D341Med (cell line): ENCODE measurements at places on chromosomes 5 and 9.
A peak's percentile ranks its signal among the peaks of the same experiment; 100 is the strongest.

DNA sequence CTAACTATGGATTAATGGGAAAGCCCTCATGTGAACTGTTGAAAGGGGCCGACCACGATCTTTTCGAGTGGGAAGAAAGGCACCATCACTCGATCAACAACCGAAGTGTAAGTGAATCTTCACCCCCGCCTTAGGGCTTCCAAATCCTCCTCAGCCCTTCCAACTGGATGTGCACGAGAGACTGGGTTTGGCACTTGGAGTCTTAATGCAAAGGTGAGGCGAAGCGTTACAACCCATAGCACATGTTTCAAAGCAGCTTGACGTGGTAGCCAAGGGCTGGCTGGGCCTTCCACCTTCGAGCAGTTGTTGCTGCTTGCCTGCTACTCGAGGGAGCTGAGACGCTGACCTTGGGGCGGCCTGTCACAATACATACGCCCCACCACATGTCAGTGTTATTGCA lies 5.7 kb upstream of the LCN9 start:
- no peak for DNase-seq

DNA sequence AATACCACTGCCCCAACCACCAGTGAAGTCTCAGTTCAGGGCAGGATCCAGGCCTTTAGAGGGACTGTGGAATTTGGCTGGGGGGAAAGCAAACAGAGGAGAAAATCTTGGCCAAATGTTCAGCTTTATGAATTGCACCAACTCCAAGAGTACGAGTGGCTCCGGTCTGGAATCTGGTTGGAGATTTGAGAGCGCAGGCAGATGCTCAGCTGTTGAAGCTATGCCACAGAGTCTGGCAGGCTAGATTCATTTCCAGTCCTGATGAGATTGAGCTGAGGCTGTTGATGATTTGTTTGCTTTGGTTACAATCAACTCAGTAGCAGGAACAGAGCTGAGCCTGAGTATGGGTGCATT lies 9.1 kb upstream of the HSPB3 start:
- no peak for DNase-seq

- DNase-seq, result peak; percentile 42
Measured at GRCh38 chr9:87336914-87337333, 160.7 kb upstream of the DAPK1 start.

- DNase-seq, result no peak
Measured at GRCh38 chr9:130806327-130806716, 28.7 kb upstream of the ABL1 start.

GRCh38 chr5:161167016-161167767 lies 315.2 kb upstream of the ATP10B start:
- DNase-seq, result peak; percentile 14

DNA sequence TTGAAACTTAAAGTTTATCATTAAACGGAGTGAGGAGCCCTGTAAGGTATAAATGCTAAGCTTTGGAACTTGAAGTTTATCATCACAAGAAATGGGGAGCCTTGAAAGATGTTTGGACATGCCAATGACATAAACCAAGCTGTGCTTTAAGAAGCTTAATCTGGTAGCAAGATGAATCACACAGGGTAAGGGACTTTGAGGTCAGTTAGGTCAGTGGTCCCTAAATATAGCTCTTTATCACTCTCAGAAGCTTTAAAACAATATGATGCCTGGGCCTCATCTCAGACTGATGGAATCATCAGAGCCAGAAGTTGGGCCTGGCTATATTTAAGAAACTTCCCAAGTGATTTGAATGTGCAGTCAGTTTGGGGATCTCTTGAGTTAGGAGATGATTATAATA lies 85.7 kb downstream of the TNC start:
- DNase-seq, result no peak

GRCh38 chr5:10457682-10458574 lies 16.2 kb downstream of the ROPN1L start:
- peak; percentile 58 for DNase-seq

- no peak for DNase-seq
Measured at GRCh38 chr9:132008855-132009812, 70.5 kb downstream of the MED27 start.

GRCh38 chr5:172107571-172107970 lies 80.5 kb downstream of the STK10 start:
- no peak for DNase-seq

GRCh38 chr5:80141147-80141671 lies 106.1 kb downstream of the THBS4 start:
- DNase-seq, result no peak

DNA sequence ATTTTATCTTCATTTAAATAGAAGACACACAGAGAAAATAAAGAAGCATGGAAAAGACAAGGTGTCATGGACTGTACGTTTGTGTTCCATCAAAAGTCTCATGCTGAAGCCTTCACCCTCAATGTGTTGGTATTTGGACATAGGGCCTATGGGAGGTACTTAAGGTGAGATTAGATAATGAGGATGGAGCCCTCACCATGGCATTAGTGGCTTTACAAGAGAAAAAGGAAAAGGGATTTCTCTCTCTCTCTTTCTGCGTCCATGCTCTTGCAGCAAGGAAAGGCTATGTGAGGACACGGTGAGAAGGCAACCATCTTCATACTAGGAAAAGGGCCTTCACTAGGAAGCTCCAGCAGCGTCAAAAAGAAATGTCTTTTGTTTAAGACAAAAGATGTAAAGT lies 797.0 kb upstream of the CDH10 start:
- no peak for DNase-seq

DNA sequence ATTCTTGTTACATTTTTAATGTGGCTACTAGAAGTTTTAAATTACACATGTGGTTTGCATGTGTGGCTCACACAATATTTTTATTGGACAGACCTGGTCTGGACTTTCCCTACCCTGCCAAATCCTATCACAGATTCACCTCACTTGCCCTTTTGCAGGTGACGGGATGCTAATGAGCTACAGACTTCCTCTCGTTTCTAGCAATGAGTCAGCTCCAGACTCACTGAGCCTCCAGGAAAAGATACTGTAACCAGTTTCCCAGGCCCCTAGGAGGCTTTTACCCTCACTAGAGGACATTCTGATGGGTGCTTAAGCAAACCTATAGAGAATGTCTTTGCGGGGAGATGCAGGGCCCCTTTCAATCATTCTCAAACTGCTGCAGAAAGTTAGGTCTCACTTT lies 135.4 kb downstream of the WDR41 start:
- no peak for DNase-seq

DNA sequence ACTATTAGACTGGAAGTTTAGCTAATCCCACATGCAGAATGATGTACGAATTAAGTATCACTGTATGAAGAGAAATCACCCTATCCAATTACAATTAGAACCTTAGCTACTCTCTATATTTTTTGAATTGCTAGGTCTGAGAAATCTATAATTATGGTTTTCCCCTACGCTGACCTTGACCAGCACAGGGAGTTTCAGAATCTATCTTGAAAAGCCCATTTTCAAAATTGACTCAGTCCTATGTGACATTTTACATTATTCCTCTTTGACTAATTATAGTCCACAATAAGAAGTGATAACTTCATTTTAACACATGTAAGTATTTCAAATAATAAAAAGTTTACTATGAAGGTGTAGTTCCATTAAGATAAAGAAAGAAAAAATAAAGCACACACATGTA lies 21.5 kb downstream of the NUDT12 start:
- DNase-seq, result no peak

GRCh38 chr5:133821311-133821741 lies 147.1 kb downstream of the C5orf15 start:
- DNase-seq, result no peak

GRCh38 chr9:121453232-121453892 lies 46.3 kb downstream of the GGTA1 start:
- DNase-seq, result no peak

DNA sequence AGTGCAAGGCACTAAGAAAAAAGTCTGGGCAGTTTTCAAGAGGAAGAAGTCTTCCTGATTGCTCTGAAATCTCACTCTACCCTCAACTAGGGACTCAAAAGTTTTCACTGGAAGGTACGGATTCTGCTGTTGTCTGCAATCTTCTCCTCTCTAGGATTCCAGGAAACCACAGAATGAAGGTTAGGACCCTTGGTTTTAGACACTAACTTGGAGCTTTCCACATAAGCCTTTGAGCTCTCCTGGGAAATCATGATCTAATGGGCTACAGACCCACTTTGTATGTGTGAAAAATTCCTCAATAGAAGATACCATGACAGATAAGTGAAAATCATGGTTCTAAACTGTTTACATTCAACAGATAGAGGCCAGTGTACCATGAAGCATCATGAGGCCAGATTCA lies 265.1 kb downstream of the PSAT1 start:
- DNase-seq, result no peak

- no peak for DNase-seq
Measured at GRCh38 chr5:102536323-102536928, 37.6 kb upstream of the SLCO6A1 start.

DNA sequence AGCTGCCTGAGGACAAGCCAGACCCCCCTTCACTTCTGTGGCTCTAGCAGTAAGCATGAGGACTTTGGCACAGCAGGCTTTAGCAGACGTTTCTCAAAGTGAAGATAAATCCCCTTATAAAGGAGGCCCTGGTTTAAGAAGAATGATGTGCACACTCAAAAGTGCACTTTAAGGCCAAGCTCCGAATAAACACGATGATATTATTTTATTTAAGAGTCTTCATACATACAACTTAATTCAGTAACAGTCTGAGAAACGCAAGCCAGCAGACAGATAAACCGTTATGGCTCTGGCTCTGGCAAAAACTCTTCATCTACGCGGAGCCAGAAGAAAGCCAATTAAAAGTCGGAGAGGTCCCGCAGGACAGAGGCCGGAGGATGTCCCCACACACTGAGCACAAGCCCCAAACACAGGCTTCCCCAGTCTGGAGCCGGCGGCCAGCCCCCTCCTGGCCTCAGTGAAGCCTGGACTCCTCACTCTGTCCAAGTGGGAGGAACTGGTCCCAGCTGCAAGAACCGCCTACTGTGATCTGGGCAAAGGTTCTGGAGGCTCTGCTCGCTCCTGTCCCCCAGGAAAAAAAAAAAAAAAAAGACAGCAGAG lies 44.6 kb downstream of the ADAMTS2 start:
- DNase-seq, result no peak

DNA sequence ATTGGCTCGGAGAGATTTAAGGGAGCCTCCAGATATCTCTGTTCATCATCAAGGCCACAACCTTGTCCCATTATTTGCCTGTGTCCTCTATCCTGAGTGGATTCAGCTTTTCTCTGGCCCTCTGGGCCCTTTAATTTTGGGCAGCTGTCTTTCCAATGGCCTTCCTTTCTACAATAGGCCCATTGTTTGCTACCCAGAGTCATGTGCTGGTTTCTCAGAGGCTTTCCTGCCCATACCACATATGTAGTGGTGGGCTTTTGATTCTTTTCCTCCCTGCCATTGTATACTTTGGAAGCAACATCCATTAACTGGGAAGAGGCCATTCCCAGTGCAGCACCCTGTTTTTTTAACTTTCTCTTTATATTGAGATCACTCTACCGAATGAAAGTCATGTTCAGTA lies 233.9 kb upstream of the SGCD start:
- DNase-seq, result no peak

GRCh38 chr5:77012601-77013000 lies 17.6 kb upstream of the AGGF1 start:
- DNase-seq, result no peak

- DNase-seq, result no peak
Measured at GRCh38 chr5:66609615-66610014, 13.4 kb downstream of the MAST4 start.

DNA sequence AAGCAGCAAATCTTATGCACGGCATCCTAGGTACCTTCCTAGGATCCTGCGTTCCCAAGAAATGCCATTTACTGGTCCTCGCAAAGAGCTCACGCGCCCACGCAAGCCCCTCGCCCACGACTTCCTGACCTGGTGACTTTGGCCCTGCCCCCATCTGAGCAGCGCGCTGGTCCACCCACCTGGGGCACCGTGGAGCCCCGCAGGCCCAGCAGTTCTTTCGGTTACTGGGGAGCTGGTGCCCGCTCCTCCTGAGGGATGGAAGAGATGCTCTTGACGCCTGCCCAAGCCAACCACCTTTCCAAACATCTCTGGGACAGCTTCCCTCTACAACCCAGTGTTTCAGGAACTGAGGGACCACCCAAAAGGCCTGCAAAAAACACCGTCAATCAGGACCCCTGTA lies 16.7 kb downstream of the EQTN start:
- DNase-seq, result no peak

GRCh38 chr5:169838688-169839087 lies 141.6 kb downstream of the INSYN2B start:
- DNase-seq, result no peak

GRCh38 chr5:16013334-16014065 lies 166.1 kb downstream of the MARCHF11 start:
- no peak for DNase-seq

DNA sequence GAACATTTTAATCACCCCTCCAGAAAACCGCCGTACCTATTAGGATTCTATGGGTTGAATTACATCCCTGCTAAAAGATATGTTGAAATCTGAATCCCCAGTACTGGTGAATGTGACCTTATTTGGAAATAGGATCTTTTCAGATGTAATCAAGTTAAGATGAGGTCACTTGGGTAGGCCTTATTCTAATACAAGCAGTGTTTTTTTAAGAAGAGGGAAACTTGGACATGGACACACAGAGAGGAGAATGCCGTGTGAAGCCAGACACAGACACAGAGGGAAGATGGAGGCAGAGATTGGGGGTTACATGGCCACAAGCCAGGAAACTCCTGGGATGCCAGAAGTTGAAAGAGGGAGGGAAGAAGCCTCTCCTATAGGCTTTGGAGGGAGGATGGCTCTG lies 183.5 kb downstream of the GNA14 start:
- no peak for DNase-seq

DNA sequence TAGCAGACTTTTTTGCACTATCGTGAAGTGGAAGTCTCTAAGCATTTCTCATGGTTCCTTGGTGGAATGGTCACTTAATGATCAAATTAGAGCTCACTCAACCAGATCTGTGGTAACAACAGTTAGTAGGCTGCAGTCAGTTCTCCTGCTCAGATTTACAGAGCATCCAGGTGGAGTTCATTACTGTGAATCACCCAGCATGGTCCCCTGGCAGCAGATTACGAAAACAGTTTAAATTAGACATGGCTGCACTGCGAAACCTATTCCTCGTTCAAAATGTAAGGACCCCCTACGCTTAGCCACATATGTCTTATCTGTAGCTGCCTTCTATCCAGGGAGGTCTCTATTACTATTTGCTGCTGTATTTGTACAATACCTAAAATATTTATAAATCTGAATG lies 823.6 kb upstream of the ARRDC3 start:
- DNase-seq, result no peak

- no peak for DNase-seq
Measured at GRCh38 chr9:33043671-33044070, 18.6 kb downstream of the DNAJA1 start.

DNA sequence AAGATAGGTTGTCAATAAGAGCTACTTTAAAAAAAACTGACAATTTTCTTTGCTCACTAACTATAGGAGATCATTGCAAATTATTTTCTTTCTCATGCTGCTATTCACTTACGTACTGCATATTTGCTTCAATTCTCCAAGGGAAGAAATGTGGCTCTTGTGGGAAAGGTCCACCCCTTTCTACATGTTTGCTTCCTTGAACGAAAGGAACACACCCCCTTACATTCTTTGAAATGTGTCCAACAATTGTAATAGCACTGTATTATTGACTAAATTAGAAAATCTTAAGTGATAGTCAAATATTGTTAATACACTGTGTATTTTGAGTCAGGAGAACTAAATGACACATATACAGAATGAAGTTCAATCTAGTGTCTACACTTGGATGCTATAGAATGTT lies 5.2 kb downstream of the MEF2C start:
- DNase-seq, result no peak
